ENCODE measurements at places on chromosomes 1 and 21.

GRCh38 chr1:7268983-7269382 is 483.7 kb downstream of the CAMTA1 start:
- no peak for DNase-seq

DNA sequence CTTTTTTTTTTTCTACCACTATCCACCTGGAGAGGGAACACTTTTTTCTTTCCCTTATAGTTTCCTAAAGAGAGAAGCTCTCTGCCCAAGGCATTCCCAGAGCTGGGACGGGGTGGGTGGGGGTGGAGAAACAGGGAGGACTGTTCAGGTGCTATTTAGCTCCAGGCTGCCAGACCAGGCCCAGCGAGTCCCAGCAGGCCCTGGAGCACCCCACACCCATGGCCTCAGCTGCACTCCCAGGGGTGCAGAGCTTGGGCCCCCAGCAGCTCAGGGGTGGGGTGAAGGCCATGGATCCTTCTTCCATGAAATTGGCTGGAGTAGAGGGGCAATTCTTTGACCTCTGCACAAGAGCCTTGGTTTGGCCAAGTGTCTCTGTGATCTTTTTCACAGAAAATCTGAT is 4.1 kb downstream of the ETV3L start:
- DNase-seq = no peak

- DNase-seq = no peak
Observed at GRCh38 chr1:24910751-24911650, 19.1 kb downstream of the RUNX3 start.

DNA sequence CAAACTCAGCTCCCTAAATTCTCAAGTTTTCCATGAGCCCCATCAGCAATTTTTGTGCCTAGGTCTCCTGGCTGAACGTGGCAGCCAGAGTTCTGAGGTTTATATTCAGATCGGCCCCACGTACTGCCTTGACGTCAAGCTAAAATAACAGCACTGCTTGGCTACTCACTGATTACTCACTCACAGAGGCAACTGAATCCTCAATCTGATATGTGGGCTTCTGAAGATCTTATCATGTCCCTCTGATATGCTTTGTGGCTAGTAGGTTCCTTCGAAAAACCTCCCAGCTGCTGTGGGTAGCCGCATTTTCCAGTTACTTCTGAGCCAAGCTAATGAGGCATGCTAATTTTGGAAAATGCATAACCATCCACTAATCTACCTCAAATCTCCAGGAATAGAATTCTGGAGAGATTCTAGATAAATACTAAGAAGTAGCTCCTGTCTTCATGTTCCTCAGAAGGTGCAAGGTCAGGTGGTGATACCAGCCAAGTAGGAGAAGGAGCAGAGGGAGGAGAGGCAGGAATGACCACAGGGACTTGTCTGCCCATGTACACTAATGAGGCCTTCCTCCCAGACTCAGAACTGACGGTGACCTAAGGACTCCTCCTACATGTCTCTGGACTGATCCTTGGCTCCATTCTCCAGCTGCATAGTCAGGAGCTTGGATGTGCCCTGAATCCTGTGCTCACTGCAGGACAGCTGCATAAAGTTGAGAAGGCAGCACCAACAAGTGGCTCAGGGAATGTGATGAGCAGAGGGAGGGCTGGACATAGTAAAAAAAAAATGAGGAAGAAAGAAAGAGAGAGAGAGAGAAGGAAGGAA is 263.7 kb downstream of the TNR start:
- DNase-seq = no peak

GRCh38 chr21:45545236-45545570 is 3.0 kb upstream of the SLC19A1 start:
- no peak for DNase-seq

- no peak for DNase-seq
Observed at GRCh38 chr1:9145021-9145668, 16.2 kb upstream of the GPR157 start.

DNA sequence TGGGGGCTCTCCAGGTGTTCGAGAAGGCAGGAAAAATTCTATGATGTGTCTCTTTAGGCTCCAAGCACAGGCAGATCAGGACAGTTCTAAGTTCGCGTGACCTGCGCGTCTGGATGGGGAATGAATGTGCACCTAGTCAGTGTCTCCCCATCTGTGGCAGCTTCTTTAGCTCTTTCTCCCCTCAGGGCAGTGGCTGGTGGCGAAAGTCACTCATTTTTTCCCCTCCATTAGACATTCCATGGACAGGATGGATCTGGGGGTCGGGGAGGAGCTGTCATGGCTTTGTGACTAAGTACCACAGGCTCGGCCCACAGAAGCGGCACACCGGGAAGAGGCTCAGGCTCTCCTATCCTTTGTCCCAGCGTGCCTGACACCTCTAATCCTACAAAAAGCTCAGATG is 31.0 kb upstream of the EVA1B start:
- no peak for DNase-seq

- no peak for DNase-seq
Observed at GRCh38 chr1:43632135-43632670, 17.7 kb upstream of the KDM4A start.

DNA sequence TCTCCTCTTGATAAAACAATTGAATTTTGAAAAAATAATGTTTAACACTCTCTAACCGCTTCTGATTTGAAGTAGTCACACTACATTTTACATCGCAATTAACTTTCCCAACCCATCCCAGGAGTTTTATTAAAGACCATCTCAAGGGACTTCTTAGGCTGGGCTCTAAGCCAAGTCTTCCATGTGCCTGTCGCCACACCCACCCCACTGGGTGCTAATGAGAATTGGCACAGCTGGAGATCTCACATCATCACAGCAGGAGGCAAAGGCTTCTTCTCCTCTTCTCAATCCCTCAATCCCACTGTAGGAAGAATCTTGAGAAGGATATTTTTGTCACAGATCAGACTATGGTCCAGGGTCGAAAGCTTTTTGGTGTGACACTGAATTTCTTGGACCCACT is 328.9 kb downstream of the NUF2 start:
- DNase-seq = no peak

DNA sequence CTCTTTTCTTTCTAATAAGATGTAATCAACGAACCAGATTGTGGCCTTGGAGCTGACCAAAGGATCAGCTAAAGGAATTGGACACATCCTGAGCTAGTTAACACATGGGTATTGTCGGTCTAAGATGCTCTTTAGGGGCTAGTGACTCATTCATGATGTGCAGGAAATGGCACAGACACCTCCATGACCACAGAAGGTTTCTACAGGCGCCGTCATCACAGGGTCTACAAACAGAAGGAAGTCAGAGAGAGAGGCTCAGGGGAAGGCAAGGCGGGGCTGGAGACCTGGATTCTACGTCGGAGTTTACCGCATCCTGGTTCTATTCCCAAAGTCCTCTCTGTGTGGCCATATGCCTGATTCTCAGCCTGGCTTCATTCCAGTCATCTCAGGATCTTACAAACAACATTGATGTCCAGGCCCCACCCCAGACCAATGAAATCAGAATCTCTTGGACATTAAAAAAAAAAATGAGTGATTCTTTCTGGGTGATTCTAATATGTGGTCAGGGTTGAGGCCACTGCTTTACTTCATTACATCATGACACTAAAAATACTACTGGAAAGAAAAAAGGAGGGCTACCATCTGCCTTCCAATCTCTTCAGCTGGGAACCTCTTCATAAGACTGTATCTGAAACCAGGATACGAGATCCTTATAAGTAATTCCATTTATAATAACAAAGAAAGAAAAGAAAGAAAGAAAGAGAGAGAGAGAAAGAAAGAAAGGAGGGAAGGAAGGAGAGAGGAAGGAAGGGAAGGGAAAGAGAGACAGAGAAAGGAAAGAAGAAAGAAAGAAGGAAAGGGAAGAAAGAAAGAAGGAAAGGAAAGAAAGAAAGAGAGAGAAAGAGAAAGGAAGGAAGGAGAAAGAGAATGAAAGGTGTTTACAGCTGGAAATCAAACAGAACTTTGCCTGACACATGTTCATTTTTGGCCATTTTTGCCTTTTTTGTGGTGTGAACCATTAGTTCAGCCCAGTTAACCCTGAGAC is 11.6 kb upstream of the KCNJ15 start:
- no peak for DNase-seq

- DNase-seq = no peak
Observed at GRCh38 chr1:220283625-220284024, 11.4 kb upstream of the RAB3GAP2 start.

GRCh38 chr1:154178911-154179811 is 12.7 kb downstream of the TPM3 start:
- DNase-seq = no peak

DNA sequence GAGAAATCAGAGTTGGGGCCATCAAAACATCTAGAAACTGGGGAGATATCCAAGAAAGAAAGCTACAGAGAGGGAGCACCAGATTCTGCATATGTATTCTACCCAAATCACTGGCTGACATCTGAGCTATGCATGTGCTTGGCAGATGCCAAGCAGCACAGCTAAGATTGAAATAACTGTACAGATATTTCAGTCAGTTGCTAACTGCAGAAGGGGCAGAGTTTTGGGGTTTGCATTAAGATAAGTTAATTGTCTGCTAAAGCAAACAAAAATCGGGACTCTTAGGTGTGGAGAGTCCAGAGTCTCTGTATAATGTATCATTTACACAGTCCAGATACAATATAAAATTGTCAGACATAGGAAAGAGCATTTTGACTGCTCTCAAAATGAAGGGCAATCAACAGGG is 437.1 kb downstream of the PTBP2 start:
- DNase-seq = no peak

- DNase-seq = no peak
Observed at GRCh38 chr1:112532064-112532463, 23.3 kb downstream of the WNT2B start.

DNA sequence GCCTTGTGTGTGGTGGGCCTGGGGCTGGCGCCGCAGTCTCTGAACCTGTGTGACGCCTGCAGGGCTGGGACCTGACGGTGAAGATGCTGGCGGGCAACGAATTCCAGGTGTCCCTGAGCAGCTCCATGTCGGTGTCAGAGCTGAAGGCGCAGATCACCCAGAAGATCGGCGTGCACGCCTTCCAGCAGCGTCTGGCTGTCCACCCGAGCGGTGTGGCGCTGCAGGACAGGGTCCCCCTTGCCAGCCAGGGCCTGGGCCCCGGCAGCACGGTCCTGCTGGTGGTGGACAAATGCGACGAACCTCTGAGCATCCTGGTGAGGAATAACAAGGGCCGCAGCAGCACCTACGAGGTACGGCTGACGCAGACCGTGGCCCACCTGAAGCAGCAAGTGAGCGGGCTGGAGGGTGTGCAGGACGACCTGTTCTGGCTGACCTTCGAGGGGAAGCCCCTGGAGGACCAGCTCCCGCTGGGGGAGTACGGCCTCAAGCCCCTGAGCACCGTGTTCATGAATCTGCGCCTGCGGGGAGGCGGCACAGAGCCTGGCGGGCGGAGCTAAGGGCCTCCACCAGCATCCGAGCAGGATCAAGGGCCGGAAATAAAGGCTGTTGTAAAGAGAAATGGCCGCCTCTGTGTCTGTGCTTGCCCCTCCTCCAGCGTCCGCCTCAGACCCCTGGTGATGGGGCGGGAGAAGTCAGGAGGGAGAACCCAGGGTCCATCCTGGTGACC is 788 bp downstream of the ISG15 start:
- no peak for DNase-seq

DNA sequence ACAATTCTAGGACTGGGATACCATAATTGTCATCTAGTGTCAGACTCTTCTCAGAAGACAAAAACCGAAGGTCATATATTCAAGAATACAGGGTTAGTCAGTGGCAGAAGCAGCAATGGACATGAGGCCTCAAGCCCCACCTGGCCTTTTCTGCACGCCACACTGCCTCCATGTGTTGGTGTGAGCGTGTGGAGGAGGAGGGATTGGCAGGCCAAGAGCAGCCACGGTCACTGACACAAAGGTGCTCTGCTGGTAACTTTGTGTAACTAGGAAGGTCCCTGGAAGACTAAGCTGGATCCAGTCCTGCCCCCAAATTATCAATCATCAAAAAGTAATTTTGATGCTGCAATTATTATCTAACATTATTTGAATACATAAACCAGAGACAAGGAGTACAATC is 34.9 kb downstream of the HSF2BP start:
- no peak for DNase-seq

- DNase-seq = no peak
Observed at GRCh38 chr1:30516485-30516858, 206.9 kb downstream of the MATN1 start.

DNA sequence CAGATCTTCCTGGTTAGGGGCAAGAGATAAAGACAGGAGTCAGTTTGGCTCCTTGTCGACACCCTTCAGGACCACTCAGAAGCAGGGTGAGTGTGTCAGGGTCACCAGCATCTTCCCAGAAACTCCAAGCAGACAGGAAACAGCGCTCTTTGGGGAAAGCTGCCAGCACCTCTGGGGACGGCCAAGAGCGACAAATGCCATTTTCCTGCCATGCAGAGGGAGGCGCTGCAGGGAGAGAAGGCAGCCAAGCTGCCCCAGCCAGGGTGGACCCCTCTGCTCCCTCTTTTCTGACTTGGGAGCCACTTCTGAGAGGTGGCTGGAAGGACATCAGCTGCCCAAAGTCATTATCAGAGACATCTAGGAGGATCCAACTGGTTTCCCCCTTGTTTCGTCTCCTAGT is 29.0 kb downstream of the SIM2 start:
- no peak for DNase-seq

GRCh38 chr1:108084866-108085477 is 115.2 kb downstream of the SLC25A24 start:
- no peak for DNase-seq

DNA sequence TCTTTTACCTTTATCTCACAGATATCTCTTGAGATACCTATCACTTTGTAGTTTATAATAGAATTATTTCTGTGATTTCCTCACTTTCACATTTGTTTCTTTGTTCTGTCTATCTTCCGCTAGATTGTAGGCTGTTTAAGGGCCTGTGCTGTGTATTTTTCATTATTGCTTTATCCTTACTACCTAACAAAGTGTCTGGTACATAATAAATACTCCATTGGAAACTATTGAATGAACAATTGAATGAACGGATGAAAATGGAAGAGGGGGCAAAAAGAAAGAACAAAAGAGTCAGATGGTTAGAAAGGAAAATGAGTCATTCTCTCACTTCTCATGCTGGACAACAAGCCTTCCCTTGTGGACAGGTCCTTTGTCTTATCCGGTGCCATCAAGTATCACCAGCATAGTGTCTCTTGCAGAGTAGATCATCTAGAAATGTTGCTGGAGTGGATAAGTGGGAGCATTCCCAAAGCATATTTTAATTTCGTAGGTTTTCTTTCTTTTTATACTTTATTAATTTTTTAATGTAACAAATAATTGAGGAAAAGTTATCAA is 159.8 kb downstream of the NEK7 start:
- DNase-seq = no peak

GRCh38 chr21:44914176-44914874 is 6.4 kb downstream of the ITGB2 start:
- DNase-seq = no peak

GRCh38 chr1:30371888-30372791 is 351.2 kb downstream of the MATN1 start:
- no peak for DNase-seq

All from uterus (tissue), 4 donors.